Prostate gland (tissue), 2 donors: ENCODE measurements at places on chromosomes 7 and 10. TPM values are rescaled to one million over a fixed set of nuclear protein-coding genes. Genes with fewer than 3 reads are reported as not detected.

COL13A1 gene
- 2.1 TPM for total RNA-seq

GRCh38 chr7:151342102-151342646 lies 562 bp downstream of the NUB1 start:
- no peak for DNase-seq

GRCh38 chr7:69067397-69067796 lies 530.9 kb upstream of the AUTS2 start:
- peak; percentile 34 for DNase-seq

GRCh38 chr7:139367438-139368155 lies 7.9 kb downstream of the LUC7L2 start:
- DNase-seq = no peak

DNA sequence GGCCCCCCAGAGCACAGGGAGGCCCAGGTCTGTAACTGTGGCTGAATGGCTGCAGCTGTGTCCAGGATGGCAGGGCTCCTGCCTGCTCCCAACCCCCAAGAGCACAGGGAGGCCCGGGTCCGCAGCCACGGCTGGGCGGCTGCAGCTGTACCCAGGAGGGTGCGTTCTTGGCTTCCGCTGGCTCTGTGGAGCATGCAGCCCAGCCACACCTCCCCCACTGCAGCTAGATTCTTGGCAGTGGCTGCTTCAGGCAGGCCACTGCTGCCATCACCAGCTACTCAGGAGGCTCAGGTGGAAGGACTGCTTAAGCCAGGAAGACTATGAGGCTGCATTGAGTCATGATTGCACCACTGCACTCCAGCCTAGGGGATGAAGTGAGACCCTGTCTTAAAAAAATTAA lies 27.9 kb downstream of the C7orf25 start:
- DNase-seq = peak; percentile 63

GRCh38 chr10:45495438-45496152 lies 121.6 kb downstream of the ALOX5 start:
- DNase-seq = no peak

DNA sequence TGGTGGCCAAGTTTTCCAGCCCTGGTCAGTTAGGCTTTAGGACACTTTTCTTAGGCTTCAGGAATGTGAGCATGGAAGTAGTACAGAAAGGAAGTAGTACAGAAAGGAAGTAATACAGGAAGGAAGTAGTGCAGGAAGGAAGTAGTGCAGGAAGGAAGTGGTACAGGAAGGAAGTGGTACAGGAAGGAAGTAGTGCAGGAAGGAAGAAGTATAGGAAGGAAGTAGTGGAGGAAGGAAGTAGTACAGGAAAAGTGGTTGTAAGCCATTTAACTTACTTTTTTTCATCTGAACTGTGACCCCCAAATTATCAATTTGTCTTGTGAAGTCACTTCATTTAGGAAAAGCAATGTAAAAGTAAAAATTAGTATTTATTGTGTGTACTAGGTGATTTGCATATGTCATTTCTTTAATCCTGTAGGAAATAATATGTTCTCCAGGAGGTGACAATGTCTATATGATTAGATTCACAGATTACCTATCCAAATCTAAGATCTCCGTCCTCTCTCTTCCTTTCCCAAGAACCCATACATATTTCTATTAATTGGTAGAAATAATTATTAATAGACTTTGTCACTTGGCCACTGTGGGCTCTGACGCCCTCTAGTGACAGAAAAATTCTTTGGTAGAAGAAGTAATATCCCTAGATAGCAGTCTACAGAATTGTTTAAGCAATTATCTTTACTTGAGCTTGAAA lies 3.9 kb upstream of the FAS start:
- peak; percentile 26 for DNase-seq

IL6 gene
- total RNA-seq = not detected

- DNase-seq = no peak
These were observed 25.0 kb downstream of the VTI1A start for GRCh38 chr10:112471878-112472487.

DNA sequence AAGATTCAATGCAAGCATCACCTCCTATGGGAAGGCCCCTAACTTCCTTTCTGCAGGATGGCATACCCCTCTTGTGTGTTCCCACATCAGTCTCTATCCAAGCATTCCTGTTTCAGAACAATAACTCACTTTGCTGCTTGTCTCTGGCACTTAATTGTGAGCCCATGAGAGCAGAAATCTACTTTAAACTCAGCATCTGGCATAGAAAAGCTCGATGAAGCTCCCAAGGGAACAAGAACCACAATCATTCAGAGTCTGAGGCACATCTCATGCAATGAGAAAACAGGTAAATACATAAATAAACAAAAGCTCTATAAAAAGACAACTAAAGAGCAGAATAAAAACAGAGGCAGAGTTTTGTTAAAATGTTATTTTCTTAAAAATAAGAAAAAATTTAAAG lies 66.2 kb downstream of the VPS41 start:
- DNase-seq = no peak

DMBT1 gene
- 0.51 TPM for total RNA-seq

DNA sequence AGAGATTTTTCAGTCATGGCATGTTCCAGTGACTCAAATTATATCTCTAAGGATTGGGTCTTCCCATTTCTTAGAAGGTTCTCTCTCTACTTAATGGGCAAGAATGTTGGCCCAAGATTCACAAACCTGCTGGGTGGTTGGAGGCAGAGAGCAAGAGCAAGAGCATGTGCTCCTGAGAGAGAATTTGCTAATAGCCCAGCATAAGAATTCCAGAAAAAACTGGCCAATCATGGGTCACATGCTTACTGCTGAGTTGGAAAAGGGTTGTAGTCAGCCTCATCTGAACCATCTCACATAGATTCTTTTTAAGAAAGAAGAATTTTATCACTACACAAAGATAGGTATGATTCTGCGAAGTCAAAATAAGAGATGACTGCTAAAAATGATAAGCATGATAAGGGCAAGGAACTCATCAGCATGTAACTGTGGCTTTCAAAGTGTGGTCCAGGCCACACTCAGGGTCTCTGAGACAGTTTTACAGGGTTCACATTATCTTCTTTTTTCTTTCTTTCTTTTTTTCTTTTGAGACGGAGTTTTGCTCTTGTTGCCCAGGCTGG lies 8.2 kb upstream of the VCL start:
- no peak for DNase-seq

- no peak for DNase-seq
These were observed 800 bp downstream of the MINDY3 start for GRCh38 chr10:15859509-15859905.

CALML5 gene
- total RNA-seq = 0.46 TPM

CACNB2 gene
- total RNA-seq = 5.5 TPM

DNA sequence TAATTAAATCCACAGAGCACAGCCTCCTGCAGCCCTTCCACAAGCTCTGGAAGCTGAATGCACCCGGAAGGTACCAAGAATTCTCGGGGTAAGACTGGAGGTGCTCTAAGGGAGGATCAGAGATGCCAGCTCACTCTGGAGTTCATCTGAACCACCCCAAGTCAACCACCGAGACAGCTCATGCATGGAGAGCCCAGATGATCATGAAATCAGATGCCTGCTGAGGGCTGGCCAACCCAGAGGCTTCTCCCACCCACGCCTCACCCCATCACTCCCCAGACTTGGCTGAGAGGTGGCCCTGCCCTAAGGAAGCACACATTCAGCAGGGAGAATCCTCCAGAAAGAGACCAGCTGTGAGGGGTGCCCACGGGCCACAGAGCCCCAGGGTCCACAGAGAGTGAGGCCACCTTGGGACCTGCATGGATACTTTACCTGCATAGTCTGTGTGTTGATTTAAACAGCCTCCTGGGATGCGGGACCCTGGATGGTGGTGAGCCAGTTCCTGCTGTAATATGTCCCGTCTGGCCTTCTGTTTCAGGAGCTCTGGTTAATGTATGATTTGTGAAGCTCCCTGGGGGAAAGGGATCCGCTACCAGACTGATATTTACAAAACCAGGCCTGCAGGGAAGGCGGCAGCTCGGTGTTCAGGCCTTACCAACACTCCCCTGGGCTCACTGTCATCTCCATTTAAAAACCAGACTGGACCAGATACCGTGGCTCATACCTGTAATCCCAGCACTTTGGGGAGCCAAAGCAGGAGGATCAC lies 64.9 kb downstream of the INSIG1 start:
- no peak for DNase-seq
